Stimulated activated CD8-positive, alpha-beta memory T cell treated with anti-CD3 and anti-CD28 coated beads, Interleukin-2, amount 100 ng/mL, for 1 hour (primary cell): ENCODE measurements at places on chromosomes 2 and 18.

GRCh38 chr2:37230581-37230980 is 815 bp downstream of the CEBPZ start:
- DNase-seq: no peak

DNA sequence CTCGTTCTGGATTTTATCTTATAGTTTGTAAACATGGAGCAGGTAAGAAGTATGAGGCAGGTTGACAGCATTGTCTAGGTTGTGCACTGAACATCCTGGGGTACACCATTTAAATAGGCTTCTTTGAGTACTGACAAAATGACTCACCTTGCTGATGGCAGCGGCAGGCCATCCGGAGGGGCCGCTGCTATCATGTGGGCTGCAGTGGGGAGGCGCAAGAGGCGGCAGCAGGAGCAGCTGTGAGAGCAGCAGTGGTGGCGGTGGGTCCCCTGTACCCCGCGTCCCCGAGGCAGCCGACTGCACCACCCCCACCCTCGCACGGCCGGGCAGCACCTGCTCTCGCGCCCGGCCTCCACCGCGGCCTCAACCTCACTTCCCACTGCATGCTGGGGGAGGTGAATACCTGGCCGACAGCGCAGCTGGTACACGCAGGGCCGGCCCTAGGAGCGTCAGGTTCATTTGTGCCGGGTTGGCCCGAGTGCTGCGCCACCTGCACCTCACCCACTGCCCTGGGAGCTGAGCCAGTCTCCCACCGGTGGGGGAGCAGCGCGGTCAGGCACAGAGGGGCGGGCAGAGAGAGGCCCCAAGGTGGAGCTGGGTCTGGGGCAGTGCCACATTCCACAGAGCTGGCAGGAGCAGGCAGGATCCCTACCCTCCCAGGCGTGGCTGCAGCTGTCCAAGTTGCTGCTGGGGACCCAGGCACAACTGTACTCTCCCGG is 154.5 kb upstream of the RBMS1 start:
- no peak for DNase-seq

GRCh38 chr2:100776445-100776844 is 43.5 kb upstream of the NPAS2 start:
- no peak for DNase-seq

- DNase-seq: no peak
These were observed 24.7 kb upstream of the PTPN2 start for GRCh38 chr18:12908706-12909105.

- DNase-seq: no peak
These were observed 383.8 kb downstream of the NRXN1 start for GRCh38 chr2:50648041-50648700.
